ENCODE measurements at places on chromosomes 11 and 22. TPM values are rescaled to one million over a fixed set of nuclear protein-coding genes. Genes with fewer than 3 reads are reported as not detected.
A peak's percentile ranks its signal among the peaks of the same experiment; 100 is the strongest.

The KIRREL3 gene
- 1.0 TPM for total RNA-seq

The KRTAP5-10 gene
- total RNA-seq = not detected

The PARVG gene
- 5.8 TPM for total RNA-seq

The CADM1 gene
- total RNA-seq = 76.0 TPM

The OR51A4 gene
- not detected for total RNA-seq

The KRTAP5-9 gene
- not detected for total RNA-seq

The ROBO4 gene
- 19.7 TPM for total RNA-seq

The LRRN4CL gene
- total RNA-seq = 10.9 TPM

The PNPLA3 gene
- 0.37 TPM for total RNA-seq

The OR10V1 gene
- total RNA-seq = not detected

The IRF7 gene
- total RNA-seq = 9.8 TPM

The ASPHD2 gene
- 0.58 TPM for total RNA-seq

- DNase-seq = peak; percentile 78
Observed at GRCh38 chr22:30196141-30196879, 50.2 kb downstream of the LIF start.

DNA sequence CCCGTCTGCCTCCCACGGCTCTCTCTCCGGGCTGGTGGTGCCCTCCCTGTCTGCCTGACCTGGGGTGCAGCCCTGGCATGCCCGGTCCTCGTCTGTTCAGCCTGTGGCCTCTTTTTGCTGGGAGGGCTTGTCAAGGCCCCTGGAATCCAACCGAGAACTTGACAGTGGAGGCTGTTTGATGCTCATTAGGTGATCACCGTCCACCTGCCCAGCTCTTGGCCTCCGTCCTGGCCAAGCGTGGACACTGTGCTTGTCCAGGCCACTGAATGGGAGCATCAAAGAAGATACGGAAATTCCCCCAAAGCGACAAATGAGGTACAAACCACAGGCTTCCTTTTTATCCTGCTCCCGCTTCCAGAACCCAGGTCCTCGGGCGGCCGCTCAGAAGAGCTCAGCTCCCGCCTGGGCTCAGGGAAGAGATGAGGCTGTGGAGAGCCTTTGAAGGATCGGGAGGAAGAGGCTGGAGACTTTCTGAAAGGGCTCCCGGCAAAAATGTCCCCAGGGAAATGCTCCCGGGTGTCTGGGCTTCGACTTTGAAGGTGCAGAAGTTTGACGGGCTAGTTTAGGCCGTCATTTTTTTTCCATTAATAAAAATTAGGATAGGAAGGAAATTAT, 1273.9 kb downstream of the BRD1 start:
- no peak for DNase-seq

GRCh38 chr11:79150966-79151365, 289.9 kb downstream of the TENM4 start:
- no peak for DNase-seq

DNA sequence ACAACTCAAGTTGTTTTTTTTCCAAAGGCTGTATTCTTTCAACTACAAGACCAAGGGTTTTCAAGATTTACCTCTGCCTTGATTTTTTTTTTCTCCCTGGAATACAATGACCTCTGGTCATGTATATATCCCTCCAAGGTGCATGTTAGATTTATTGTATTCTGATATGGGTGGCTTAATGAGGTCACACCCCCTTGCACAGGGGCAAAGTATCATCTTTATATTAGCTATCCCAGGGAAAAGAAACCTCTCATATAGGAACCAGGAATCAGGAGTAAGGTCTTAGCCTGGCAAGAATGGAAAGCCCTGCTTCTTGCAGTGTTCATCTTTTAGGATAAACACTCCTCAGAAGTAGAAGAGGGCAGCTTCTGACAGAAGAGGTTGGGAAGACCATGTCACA, 516.9 kb upstream of the TENM4 start:
- DNase-seq = no peak

GRCh38 chr11:110763249-110764011, 51.2 kb upstream of the ARHGAP20 start:
- no peak for DNase-seq

- DNase-seq = no peak
Observed at GRCh38 chr11:91967691-91968045, 256.9 kb upstream of the FAT3 start.

DNA sequence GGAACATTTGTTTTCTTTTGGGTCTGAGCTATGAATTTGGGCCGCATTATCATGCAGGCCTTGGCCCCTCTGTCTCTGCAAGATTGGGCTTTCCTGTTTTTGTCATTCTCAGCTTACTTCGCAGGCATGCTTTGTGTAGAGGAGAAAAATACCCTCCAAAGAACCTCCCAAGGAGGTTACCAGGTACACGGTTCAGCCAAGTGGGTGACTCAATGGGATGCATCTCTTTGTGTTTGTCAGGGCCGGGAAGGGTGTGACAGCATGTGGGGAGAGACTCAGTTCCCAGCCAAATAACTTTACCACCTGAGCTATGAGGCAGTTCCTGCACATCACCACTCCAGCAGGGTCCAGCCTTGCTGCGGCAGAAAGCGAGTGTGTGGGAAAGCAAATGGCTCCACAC, 47.8 kb upstream of the CLDN5 start:
- DNase-seq = no peak

- no peak for DNase-seq
Observed at GRCh38 chr22:19576460-19577421, 52.5 kb upstream of the CLDN5 start.

- DNase-seq = no peak
Observed at GRCh38 chr11:67352546-67353316, 615 bp downstream of the POLD4 start.

- DNase-seq = no peak
Observed at GRCh38 chr11:86724137-86724536, 51.7 kb upstream of the ME3 start.

- no peak for DNase-seq
Observed at GRCh38 chr22:26079009-26079408, 90.3 kb upstream of the SEZ6L start.

- DNase-seq = no peak
Observed at GRCh38 chr11:111066846-111067245, 178.7 kb upstream of the POU2AF2 start.

DNA sequence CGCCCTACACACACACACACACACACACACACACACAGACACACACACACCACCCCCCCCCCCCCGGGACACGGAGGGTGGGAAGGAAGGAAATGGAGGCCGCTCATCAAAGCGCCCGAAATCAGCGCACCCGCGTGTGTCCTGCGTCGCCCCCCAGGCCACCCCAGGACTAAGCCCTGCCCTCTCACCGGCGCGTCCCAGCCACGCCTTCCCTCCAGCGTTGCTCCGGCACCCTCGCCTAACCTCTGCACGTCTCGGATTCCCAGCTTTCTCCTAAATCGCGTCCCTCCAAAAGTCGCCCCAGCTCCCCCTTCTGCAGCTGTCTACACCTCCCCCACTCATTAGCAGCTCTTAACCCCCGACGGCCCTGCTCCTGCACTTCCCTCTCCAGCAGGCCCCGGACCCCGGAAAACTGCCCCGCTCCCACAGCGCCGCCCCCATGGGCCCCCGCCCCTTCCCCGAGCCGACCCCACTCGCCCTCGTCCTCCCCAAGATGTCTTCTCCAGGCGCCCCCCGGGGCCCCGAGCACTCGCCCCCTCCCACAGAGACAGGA, 557 bp downstream of the PACSIN2 start:
- DNase-seq = no peak

DNA sequence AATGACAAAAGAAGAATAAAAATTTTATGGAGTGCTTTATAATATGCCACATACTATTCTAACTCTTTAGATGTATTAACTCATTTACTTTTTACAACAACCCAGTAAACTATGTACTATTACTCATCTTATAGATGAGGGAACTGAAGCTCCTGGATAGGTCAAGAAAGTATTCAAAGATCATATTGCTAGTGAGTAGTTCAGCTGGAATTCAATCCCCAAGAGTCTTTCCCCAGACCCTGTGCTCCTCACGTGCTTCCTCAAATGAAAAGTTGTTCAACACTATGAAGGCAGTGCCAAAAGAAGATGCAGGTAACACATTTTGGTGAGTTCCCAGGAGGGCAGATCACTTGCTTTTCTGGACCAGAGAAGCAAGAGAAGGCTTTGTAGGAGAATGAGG, 46.8 kb downstream of the BTG4 start:
- no peak for DNase-seq

GRCh38 chr11:28566339-28567089, 458.3 kb downstream of the METTL15 start:
- peak; percentile 15 for DNase-seq

- no peak for DNase-seq
Observed at GRCh38 chr22:35739931-35740380, 22.3 kb downstream of the APOL5 start.

DNA sequence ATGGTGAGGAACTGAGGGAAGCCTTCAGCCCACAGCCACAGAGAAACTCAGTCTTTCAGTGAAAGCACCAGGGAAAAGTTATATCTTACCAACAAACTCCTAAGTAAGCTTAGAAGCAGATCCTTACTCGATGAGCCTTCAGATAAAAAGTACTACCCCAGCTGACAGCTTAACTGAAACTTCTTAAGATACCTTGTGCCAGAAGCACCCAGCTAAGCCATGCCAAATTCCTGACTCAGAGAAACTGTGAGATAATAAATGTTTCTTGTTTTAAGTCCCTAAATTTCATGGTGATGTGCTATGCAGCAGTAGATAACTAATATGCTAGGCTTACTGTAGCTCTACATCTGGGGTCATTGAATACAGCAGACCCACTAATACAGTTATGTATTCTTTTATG, 2025.0 kb downstream of the LRRC4C start:
- DNase-seq = no peak

DNA sequence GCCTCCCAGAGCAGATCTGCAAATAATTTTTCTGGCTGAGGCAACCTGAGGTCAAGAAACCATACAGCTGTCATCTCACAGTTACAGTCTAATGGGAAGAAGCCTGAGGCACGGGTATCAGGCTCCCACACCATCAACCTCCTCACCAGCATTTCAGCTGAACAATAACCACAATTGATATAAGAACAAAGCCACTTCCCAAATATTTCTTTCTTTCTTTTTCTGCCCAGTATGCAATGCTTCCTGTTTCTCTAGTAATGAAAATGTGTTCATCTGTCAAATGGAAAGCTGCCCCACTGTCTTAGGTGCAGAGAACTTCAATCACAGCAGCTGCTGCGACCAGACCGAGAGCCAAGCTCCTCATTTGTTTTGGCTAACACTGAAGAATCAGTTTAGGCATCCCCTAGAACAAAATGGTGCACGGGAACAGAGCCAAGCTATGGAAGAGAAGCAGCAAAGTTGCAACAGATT, 108.4 kb downstream of the BLID start:
- DNase-seq = no peak

DNA sequence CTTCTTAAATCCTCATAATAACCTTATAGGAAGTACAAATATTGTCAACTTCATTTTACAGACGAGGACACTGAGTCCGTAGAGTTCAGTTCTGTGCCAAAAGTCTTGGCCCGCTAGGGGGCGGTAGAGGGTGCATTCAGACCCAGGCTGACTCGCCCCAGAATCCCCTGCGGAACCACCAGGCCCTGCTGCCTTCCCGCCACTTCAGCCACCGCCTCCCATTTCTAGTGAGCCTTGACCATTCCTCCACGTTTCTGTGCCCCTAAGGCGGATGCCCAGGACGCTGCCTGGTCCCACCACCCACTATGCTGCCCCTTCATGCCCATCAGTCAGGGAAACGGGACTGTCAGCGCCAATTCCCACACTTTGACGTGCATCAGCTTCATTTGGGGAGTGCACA, 19.1 kb downstream of the SYT13 start:
- DNase-seq = no peak
